Stimulated activated CD8-positive, alpha-beta memory T cell treated with anti-CD3 and anti-CD28 coated beads, Interleukin-2, amount 100 ng/mL, for 48 hours (primary cell): ENCODE measurements at places on chromosomes 11 and 22.

DNA sequence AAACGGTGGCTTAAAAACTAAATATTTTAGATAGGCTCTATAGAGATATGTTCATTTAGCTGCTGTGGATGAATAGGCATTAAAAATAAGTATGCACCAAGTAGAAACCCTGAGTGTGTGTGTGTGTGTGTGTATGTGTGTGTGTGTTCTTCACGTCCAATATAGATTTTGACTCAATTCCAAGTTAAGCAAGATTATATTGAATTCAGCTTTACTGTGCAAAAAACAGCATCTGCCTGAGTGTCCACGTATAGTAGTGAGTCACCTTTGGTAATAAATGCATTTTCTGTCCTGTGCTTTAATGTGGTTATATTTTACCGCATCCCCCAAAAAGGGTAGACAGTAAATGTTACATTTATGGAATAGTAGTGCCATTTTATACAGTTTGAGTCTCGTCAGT lies 71.2 kb downstream of the PDHX start:
- DNase-seq = no peak

- DNase-seq = no peak
Measured at GRCh38 chr11:122673701-122674100, 18.2 kb downstream of the UBASH3B start.

- DNase-seq = peak; percentile 72
Measured at GRCh38 chr11:35146074-35146521, 7.1 kb downstream of the CD44 start.

DNA sequence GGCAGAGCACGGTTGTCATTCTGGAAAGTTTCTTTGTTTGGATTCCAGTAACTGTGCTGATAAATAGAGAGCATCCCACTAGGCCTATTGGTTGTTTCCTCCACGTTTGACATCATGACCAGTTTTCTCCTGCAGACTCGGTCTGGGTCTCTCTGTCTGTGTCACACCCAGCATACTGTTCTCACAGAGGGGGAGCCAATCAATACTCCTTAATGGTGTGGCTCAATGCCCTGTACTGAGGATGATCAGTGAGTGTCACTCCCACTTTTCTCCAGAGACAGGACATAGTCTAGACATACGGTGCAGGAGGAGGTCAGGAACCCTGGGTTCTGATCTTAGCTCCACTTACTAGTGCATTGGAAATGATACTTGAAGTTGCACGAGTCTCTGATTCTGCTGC lies 88.2 kb upstream of the BLID start:
- no peak for DNase-seq

- DNase-seq = no peak
Measured at GRCh38 chr11:134034496-134035381, 34.1 kb upstream of the JAM3 start.

DNA sequence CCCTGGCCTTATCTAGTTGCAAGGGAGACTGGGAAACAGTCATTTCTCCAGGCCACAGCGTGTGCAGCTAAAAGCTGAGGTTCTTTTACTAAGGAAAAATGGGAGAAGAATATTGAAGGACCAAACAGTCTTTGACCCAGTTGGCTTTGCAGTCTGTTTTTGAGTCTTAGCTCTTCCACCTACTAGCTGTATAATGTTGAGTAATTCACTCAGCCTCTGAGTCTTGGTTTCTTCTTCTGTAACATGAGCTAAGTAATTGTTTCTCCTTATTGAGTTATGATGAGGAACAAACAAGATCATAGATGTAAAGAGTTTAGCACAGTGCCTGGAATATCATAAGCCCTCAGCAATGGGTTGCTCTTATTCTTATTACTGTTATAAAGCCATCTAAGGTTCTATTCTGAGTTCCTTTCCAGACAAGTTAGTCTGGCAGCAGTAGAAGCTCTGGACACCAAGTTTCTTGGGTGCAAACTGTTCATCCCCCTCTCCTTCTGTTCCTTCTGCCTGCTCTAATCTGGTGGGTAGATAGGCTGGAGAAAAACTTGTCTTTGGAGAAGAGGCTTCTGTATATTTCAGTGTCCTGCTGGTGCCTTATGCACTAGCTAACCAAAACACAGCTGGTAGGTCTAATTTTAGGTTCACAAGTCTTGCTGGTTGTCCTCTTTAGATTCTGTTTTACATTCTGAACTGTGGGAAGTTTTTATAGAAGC lies 13.5 kb downstream of the TRIM44 start:
- no peak for DNase-seq

- DNase-seq = no peak
Measured at GRCh38 chr11:10381736-10382135, 73.3 kb upstream of the AMPD3 start.

DNA sequence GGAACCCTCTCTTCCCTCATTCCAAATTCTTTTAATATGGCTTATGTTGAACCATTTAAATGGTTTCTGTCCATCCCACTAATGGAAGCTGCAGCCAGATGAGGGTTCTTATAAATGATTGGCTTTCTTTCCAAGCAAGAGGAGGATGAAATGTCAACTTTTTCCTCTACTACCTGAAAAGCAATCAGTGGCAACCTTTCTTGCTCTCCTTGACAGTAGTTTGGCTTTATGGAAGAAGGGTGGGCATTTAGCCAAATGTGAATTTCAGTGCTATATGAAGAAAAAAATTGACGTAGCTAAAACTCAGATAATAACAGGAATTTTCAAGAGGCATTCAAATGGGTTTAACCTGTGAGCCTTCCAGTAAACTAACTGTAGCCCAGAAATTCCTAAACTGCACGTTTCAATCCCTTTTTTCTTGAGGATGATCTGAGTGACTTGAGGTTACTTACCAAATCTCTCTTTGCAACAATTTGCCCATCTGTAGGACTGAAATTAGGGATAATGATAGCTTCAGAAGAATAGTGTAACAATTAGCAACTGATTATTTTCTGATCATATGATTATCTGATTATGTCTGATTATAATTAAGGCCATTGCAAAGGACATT lies 90.9 kb downstream of the EXT2 start:
- DNase-seq = no peak

- DNase-seq = no peak
Measured at GRCh38 chr11:125347261-125347585, 148.8 kb downstream of the FEZ1 start.

- no peak for DNase-seq
Measured at GRCh38 chr11:78281511-78281910, 92.8 kb downstream of the USP35 start.

DNA sequence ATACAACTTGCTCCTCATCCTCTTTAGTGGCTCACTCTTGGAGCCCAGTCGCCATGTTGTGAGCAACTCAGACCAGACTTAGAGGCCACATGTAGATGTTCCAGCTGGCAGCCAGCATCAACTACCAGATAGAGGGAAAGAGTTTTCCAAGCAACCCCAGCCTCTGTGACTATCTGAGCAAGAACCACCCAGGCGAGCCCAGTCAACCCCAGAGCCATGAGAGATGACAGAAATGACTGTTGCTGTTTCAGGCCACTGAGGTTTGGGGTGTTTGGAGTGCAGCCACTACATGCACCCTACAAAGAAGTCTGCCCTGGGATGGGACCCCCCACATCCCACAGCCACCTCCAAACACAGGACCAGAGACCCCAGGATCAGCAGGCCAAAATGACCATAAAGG lies 24.8 kb upstream of the CLDN5 start:
- DNase-seq = no peak

DNA sequence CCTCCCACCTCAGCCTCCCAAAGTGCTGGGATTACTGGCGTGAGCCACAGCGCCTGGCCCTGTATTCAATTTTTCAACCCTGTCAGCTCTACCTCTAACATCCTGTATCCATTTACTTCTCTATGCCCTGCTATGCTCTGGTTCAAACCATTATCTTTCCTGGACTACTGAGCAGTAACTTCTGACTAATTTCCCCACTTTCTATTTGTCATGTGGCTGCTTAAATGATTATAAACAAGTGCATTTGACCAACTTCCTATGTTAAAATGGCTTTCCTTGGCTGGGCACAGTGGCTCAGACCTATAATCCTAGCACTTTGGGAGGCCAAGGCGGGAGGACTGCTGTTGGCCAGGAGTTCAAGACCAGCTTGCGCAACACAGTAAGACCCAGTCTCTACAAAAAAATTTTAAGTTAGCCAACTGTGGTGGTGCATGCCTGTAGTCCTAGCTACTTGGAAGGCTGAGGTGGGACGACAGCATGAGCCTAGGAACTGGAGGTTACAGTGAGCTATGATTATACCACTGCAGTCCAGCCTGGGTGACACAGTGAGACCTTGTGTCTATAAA lies 2.1 kb downstream of the MED19 start:
- no peak for DNase-seq

- DNase-seq = no peak
Measured at GRCh38 chr11:1236316-1237127, 13.7 kb downstream of the MUC5B start.

DNA sequence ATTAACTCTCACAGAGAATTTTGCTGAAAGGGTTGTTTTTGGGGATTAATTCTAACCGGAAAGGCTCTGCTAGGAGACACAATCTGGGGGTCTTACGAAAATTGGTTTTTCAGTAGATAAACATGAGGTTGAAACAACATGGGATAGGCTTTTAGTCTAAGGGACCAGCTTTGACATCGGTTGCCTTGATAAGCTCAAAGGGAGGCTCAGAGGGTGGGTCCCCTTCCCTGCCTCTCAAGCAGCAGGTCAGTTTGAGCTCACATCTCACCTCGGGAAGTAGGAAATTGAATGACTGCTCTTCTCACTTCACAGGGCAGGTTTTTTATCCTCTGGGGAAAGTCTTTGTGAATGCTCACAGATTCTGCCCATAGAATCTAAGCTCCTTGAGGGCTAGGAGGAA lies 70.2 kb upstream of the KIRREL3 start:
- DNase-seq = no peak

GRCh38 chr11:133049244-133050019 lies 482.9 kb downstream of the OPCML start:
- no peak for DNase-seq

DNA sequence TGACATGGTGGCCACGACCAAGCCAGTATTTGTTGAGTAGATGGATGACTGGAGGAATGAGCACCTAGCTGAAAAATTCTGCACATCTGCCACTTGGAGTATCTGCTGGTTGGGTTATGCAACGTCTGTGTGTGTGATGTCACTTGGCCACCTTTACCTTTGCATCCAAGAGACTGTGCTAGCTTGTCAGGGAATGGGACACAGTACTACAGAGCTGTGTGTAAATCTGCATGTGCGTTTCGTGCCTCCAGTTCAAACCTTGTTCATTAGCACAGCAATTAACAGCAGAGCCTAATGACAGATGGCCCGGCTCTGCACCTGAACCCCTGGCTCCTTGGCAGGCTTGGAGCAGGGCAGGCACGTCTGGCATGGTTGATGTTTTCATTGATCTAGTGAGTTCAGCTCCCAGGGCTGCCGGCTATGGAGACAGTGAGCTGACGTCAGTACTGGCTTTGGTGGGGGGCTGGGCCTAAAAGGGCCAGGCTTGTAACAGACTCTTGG lies 188.4 kb upstream of the NAV2 start:
- DNase-seq = no peak

- no peak for DNase-seq
Measured at GRCh38 chr11:10414659-10415058, 40.4 kb upstream of the AMPD3 start.

- no peak for DNase-seq
Measured at GRCh38 chr22:30868663-30869385, 99.8 kb downstream of the MORC2 start.

DNA sequence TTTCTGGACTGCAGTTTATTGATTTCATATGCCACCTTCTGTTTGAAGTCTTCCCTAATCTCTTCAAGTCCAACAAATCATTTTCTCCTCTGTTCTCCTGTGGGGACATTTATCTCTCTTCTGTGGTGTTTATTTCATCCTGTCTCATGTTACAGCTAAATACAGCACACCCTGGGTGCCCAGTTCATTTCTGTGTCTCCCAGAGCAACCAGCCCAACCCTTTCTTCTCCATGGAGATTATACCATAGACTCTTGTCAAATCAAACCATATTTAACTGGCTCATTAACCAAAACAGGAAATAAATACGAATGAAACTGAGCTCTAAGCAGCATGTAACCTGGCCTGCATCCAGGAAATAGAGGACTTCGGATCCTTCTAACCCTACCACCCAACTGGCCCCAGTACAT lies at the start of gene MS4A8:
MS4A8 (plus strand) TSS at position 329 of the 408 bp plus-strand sequence. CDS start 1,249 bp downstream, outside the sequence.
- no peak for DNase-seq

DNA sequence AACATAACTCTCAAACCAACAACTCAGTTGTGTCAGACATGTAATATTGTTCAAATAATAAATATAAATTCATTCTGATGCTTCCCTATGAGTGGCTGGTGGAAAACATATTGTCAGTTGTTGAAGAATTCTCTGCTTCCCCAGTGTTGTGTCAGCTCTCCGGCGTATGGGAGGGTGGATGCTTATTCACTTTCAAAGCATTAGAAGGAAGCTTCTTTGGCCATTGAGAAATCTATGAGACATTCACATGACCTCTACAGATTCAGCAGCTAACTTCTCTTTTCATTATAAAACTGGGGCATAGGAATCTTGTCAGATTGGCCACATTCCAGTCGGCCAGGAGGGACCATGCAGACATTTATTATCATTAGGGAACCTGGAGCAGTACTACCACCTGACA lies 2.9 kb downstream of the OR51V1 start:
- no peak for DNase-seq

GRCh38 chr22:16953206-16954059 lies 54.6 kb downstream of the GAB4 start:
- DNase-seq = no peak

DNA sequence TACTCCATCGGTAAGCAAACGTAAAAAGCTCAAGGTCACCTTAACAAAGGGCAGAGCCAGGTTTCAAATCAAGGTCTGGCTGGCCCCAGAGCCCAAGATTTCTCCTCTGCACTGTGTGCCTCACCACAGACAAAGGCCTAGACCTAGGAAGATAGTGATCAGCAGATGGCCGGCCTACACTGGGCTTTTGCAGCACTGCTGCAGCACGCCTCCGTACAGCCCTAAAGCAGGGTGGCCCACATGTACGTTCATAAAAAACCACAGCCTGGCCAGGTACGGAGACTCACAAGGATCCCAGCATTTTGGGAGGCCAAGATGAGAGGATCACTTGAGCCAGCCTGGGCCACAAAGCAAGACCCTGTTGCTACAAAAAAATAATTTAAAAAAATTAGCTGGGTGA lies 106.3 kb upstream of the PITPNB start:
- no peak for DNase-seq

- no peak for DNase-seq
Measured at GRCh38 chr11:1392111-1392510, 2.4 kb downstream of the BRSK2 start.

DNA sequence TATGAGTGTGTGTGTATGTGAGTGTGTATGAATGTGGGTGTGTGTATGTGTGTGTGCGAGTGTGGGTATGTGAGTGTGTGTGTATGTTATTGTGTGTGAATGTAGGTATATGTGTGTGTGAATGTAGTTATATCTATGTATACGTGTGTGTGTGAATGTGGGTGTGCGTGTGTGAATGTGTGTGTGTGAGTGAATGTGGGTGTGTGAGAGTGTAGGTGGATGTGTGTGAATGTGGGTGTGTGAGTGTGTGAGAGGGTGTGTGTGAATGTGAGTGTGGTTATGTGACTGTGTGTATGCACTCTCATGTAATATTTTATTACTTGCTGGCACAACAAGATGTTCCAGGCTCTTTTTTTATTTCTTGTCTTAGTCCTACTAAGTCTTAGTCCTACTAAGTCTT lies 513.4 kb upstream of the B3GAT1 start:
- no peak for DNase-seq
